ENCODE measurements at places on chromosomes 7 and 10.

- DNase-seq = peak; percentile 28
Measured at GRCh38 chr10:4141471-4141870, 356.5 kb upstream of the KLF6 start.

- DNase-seq = no peak
Measured at GRCh38 chr7:48225101-48225500, 53.8 kb downstream of the ABCA13 start.

- no peak for DNase-seq
Measured at GRCh38 chr10:86064931-86065662, 301.5 kb downstream of the GRID1 start.

DNA sequence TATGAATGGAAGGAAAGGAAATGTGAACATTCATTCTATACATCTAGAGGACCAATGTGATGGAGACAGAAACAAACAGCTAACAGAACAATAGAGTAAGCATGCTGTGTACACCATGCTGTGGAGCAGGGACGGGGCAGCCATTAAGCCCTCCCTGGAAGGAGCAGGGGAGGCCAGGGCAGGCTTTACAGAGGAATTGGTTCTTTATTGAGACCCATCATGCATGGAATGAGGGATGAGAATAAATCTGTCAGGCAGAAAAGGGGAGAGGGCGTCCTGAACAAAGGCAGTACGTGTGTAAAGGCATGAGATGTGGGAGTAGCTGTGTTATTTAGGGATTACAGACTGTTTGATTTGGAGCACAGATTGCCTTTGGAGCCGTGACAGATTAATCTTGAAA is 35.2 kb downstream of the STK17A start:
- no peak for DNase-seq

- peak; percentile 41 for DNase-seq
Measured at GRCh38 chr10:9992661-9993060, 1025.0 kb upstream of the CELF2 start.

- DNase-seq = peak; percentile 71
Measured at GRCh38 chr7:50068850-50069551, 24.0 kb downstream of the ZPBP start.

DNA sequence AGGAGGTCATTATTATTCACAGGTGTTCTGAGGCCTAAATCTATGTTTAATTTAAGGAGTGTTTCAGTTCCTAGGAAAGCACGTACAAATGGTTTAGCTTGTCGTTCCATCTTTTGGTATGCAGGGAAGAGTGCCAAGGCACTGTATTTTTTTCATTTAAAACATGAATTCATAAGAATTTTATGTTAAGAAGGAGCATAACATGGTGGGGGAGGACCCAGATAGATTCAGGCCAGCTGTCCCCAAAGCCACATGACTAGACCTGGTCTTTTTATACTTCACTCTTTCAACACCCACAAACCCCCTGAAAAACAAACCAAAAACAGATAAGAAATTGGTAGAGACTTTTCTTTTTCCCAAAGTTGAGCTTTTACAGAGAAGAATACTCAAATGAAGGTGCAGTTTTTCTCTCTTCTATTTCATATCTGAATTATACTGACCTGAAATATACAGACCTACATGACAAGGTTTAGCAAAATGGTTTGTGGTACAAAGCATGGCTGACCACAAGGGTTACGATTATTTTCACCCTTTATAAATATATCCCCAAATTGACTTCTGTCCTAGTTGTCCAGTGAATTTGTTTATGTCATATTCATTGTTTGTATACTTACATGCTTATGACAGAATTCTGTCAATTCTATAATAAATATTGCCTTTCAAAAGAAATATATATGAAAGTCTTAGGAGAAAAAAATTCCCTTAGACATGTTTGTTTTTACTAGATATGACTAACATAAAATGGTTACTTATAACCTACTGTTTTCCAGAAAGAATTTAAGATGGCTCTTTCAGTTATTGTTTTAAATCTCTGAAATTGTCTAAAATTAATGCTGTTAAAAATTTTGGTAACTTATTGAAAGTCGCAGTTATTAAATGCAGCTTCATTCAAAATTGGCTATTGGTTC is 71.3 kb downstream of the AP3M1 start:
- DNase-seq = no peak

GRCh38 chr10:1532636-1533035 is 204.7 kb downstream of the ADARB2 start:
- no peak for DNase-seq

DNA sequence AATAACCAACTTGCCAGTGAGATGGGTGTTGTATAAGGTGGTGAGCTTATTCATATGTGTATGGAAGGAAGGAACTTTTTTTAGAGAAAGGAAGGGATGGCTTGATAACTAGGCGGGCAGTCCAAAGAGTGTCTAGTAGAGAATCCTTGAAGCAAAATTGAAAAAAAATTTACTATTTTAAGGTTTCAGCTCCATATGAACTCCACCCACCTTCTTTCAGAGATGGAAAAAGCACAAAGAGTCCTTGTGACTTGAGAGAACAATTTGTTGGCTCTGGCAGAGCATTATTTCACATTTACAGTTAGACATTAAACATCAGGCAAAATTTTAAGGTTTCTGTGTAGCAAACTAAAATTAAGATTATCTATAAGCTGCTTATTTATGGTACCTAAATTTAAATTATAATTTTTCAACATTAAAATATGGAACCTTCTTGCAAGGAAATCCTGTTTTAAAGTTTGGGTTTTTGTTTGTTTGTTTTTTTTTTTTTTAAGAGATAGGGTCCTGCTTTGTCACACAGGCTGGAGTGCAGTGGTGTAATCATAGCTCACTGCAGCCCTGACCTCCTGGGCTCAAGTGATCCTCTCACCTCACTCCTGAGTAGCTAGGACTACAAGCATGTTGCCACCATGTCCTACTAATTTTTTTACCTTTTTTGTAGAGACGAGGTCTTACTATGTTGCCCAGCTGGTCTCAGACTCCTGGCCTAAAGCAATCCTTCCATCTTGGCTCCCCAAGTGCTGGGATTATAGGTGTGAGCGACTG is 12.2 kb downstream of the PTPN12 start:
- no peak for DNase-seq

GRCh38 chr10:8275911-8276310 is 221.4 kb downstream of the GATA3 start:
- DNase-seq = no peak

DNA sequence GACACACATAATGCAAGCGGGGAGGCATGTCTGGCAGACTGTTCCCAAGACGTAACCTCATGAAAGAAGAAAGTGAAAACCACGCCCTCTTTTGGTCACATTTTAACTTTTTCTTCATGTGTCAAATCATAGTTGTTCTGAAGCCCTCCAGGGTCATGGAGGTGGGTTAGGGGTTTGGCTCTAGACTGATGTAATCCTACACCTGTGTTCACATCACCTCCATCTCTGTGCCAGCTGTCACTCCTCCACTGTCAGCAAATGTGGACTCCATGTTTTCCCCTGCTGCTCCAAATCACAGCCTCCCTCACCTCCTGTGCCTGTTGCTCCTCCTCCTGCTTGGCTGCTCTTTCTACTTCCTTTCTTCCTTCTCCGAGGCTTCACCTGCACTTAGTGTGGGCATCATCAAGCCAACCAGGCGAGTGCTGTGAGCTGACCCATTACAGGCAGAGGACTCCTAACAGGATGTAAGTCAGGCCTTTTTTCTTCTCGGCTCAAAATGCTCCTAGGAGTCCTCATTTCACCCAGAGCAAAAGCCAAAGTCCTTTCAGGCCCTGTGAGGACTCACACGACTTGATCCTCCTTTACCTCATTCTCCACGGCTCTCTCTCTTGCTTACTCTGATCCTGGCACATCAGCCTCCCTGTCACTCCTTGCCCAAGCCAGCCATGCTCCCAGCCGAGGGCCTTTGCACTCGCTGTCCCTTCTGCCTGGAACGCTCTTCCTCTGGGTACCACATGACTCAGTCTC is 66.4 kb upstream of the IFRD1 start:
- DNase-seq = peak; percentile 16

- DNase-seq = peak; percentile 57
Measured at GRCh38 chr7:133853706-133854276, 273.3 kb upstream of the LRGUK start.

DNA sequence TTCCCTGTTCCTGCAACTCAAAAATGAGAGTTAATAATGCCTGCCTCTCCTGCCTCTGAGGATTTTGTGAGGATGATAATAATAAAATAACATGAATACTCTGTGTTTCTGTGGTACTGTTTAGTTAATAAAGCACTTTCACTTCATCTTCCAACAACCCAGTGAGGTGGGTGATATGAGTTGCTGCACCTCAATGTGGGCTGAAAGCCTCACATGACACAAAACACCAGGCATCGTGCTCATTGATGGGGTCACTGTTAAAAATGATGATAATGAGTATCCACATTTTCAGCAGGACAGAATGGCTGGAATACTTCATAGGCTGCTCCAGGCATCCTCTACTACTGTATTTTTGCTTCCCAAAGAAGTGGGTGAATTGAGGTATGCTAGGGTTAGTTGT is 222.8 kb upstream of the NRP1 start:
- no peak for DNase-seq

DNA sequence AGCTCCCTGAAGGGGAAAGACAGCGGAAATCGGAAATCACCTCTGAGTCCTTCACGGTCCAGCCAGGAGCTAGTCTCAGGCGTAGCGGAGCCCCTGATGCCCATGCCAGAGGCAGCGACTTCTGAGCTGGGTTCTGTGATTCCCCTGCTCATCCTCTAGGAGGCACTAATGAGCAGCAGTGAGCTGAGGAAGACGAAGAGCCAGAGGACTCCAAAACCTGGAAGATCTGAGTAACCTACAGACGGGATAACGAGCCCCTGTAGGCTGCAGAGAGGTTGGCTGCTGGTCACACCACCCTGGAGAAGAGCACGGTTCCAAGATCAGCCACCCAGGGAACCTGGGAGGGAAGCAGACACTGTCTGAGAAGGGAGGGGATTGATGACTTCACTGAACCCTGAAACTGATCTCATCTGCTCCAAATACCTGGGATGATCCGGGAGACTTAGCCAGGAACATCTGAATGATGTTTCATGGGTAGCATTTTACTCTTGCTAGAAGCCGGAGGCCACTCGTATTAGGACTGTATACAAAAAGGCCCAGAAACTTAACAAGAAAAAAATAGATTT is 304.1 kb downstream of the PAXIP1 start:
- peak; percentile 72 for DNase-seq

DNA sequence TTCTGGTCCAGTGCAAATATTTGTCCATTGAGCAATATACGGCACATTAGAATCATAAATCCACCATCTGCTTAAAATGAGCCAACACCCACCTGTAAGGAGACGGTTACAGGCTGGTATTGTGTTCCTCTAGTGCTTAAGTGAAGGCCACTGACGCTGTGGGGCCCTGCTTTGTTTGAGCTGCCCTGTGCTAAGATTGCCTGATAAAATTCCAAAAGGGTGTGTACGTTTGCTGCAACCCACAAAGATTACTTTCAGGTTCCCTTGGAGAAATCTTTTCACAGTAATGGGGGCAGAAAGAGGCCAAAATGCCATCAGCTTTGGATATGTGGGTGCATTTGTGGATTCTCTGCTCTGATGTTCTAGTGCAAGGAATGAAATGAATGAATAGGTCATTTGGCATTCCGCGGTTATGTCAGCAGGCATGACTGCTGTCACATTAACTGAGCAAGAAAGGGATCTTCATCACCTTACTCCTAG is 34.4 kb downstream of the AGR3 start:
- DNase-seq = peak; percentile 16

GRCh38 chr7:135386776-135387175 is 123.1 kb downstream of the CNOT4 start:
- DNase-seq = no peak

- no peak for DNase-seq
Measured at GRCh38 chr7:43054052-43054722, 58.3 kb upstream of the HECW1 start.

DNA sequence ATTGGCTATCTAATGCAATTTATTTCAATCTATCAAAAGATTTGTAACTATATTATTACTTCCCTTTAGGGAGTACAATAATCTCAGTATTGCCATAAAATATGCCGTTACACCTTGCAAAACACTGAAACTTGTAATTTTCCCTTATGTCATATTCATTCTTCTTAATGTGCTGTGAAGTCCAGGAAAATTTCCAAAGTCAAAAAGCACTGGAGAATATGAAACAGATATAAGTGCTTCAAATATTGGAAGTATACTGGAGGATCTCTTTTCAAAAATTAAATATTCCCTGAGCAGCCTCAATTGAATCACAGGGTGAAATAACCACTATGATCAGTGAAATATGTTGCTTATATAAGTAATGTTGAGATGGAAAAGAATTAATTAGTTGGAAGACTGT is 356.0 kb downstream of the PPP1R3A start:
- DNase-seq = no peak

- DNase-seq = no peak
Measured at GRCh38 chr7:23474829-23475575, 4.7 kb upstream of the IGF2BP3 start.

GRCh38 chr7:95220328-95220727 is 104.0 kb downstream of the PON1 start:
- DNase-seq = no peak

DNA sequence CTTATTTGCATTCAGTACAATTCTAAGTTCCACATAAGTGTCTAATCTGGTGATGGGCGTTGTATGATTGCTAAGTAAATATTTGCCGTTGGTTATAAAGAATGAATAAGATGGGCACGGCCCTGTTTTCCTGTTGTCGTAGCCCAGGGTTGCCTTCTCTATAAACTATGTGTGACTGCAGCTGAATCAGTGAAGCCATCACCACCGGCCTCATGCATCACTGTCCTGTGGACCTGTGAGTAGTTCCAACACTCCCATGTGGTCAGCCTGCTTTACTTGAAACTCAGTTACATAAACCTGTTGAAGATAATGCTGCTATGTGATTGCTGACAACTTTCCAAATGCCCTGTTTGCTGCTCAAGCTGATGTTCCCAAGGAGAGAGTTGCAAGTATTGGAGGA is 21.6 kb upstream of the KLF6 start:
- no peak for DNase-seq

- DNase-seq = no peak
Measured at GRCh38 chr10:125012851-125013528, 71.1 kb downstream of the ZRANB1 start.

- DNase-seq = no peak
Measured at GRCh38 chr10:114491419-114491818, 87.1 kb upstream of the AFAP1L2 start.

DNA sequence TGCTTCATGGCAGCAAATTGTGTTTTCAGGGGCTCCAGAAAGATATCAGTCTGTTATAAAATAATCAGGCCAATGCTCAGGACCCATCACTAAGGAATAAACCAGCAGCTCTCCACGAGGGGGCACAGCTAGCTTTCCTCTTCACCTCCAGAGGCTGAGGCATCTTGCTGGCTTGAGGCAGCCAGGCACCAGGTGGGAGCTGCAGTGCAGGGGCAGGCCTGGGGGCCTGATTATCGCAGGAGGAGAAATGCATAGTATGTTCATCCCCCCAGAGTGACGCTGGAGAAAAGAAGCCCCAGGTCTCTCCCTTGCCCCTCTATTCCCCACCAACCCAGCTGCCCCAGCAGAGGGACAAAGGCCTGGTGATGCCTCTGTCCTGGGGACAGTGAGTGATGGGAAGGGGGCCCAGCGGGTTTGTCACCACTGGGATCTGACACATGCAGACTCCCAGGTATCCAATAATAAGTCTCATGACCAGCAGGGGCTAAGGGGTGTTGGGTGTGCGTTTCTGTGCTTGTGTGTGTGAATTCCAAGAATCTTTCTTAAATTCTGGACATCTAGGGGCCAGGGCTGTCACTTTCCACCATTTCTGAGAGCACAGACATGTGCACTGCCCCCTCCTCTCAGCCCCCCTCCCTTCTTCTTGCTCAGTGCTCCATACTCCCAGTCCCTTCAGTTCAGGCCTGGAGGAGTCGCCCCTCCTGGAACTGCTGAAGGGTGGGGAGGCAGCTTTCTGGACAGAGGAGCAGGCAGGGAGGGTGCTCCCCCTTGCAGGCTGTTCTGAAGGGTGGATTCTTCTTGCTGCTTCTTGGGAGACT is 128.1 kb upstream of the FAM20C start:
- DNase-seq = peak; percentile 67

- DNase-seq = no peak
Measured at GRCh38 chr7:158117341-158118222, 470.0 kb downstream of the PTPRN2 start.
